ENCODE measurements at places on chromosomes 5 and 9.

GRCh38 chr5:142863856-142864255 is 93.7 kb downstream of the ARHGAP26 start:
- H3K4me3 ChIP-seq = no peak overlapping the region
- H3K27me3 ChIP-seq = peaks cover 1% of the 10 kb centered on the region
- no peak for DNase-seq
- peak overlapping the region; percentile 50 for H3K27ac ChIP-seq
- peaks cover 35% of the 10 kb centered on the region for H3K4me1 ChIP-seq

GRCh38 chr5:73943397-73943796 is 317.4 kb downstream of the ARHGEF28 start:
- H3K4me3 ChIP-seq = no peak overlapping the region
- peaks cover 5% of the 10 kb centered on the region for H3K27me3 ChIP-seq
- H3K27ac ChIP-seq = no peak overlapping the region

DNA sequence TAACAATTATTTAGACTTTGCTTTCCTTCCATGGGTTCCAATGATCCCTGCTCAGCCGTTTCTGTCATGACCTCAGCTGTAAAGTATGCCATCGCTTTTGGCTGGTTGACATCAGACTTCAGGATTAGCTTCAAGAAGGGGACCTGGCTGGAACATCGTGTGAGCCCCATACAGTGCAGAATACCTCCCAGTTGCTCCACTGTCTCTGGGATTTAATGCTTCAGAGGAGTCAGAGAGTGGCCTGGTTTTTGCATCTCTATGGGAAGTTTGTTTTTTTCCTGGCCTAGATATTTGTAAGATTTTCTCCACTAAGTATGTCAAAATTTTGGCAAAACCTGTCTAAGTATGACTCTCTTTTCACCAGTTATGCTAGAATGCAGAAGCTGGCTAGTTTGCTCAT is 216.9 kb downstream of the GABBR2 start:
- no peaks in the 10 kb centered on the region for H3K36me3 ChIP-seq
- H3K4me3 ChIP-seq = no peak overlapping the region
- peaks cover 11% of the 10 kb centered on the region for H3K27me3 ChIP-seq

GRCh38 chr5:76177978-76178377 is 94.8 kb downstream of the SV2C start:
- H3K4me3 ChIP-seq = no peak overlapping the region
- H3K4me1 ChIP-seq = peaks cover 29% of the 10 kb centered on the region
- H3K36me3 ChIP-seq = peaks cover 15% of the 10 kb centered on the region
- DNase-seq = no peak
- H3K27ac ChIP-seq = no peak overlapping the region

- no peak overlapping the region for H3K27ac ChIP-seq
- no peak overlapping the region for H3K4me3 ChIP-seq
- H3K36me3 ChIP-seq = peaks cover 2% of the 10 kb centered on the region
- no peaks in the 10 kb centered on the region for H3K4me1 ChIP-seq
- H3K27me3 ChIP-seq = no peaks in the 10 kb centered on the region
Observed at GRCh38 chr5:109982966-109983534, 293.3 kb downstream of the MAN2A1 start.

GRCh38 chr5:114221807-114222206 is 140.1 kb upstream of the KCNN2 start:
- no peaks in the 10 kb centered on the region for H3K4me1 ChIP-seq
- no peak overlapping the region for H3K27ac ChIP-seq
- no peaks in the 10 kb centered on the region for H3K27me3 ChIP-seq

- peaks cover 14% of the 10 kb centered on the region for H3K4me1 ChIP-seq
- no peak overlapping the region for H3K4me3 ChIP-seq
- H3K27me3 ChIP-seq = peaks cover 11% of the 10 kb centered on the region
- H3K27ac ChIP-seq = no peak overlapping the region
- DNase-seq = no peak
Observed at GRCh38 chr9:121842612-121842978, 191.2 kb downstream of the DAB2IP start.

DNA sequence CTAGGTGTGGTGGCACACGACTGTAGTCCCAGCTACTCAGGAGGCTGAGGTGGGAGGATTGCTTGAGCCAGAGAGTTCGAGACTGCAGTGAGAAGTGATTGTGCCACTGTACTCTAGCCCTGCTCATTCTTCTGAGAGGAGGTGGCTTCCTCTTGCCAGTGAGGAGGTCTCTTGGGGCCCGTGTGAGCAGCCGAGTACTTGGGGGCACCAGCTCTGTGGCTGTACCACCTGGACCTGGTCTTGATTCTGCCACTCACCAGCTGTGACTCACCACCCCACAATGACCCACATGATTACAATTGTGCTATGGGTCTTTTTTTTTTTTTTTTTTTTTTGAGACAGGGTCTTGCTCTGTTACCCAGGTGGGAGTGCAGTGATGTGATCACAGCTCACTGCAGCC is 18.0 kb upstream of the CRB2 start:
- no peaks in the 10 kb centered on the region for H3K27me3 ChIP-seq
- peaks cover 36% of the 10 kb centered on the region for H3K4me1 ChIP-seq
- H3K27ac ChIP-seq = peak overlapping the region; percentile 42
- H3K4me3 ChIP-seq = no peak overlapping the region

DNA sequence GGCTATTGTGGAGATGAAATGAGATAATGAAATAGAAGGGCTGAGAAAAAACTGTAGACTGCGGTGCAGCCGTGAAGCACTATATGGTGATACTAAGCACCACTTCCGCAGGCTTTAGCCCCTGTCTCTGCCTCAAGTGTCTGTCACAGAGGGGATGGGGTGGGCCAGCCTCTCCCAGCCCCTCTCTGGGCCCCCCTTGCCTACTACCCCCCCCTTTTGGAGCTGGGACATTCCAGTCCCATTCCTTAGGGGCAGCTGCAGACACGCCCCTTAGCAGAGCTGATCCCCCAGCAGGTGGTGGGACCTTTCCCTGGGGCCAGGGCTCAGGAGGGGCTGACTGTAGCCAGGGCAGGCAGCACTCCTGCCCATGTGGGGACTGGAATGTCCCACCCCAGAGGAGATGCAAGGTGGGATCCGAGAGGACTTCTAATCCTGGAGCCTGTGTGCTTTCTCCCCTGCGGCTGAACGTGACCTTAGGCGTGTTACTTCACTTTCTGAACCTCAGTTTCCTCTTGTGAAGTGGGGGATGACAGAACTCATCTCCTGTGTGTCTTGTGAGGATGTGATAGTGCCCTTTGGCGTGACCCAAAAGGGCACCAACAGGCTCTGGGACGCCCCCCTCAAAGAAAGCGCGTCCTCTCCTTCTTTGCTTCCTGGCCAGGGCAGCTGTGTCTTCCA is 1.9 kb downstream of the N4BP3 start:
- peak overlapping the region; percentile 95 for H3K4me3 ChIP-seq
- no peak for DNase-seq
- H3K27ac ChIP-seq = peak overlapping the region; percentile 73

All from activated naive CD8-positive, alpha-beta T cell treated with anti-CD3 and anti-CD28 coated beads, Interleukin-2, amount 10 ng/mL, durations not matched to agents 7 days and 5 days (primary cell).